A549 treated with CORT108297 at 1 μM for 4 hours (cell line): ENCODE measurements at places on chromosomes 12 and 14. TPM values are rescaled to one million over a fixed set of nuclear protein-coding genes. Genes with fewer than 3 reads are reported as not detected.

The PLEK2 gene
- total RNA-seq, result 20.6 to 29.7 TPM (median 26.1 TPM) in 5 replicates

The GUCY2C gene
- total RNA-seq, result 0.02 TPM in 2 of 5 replicates, not detected in the others

The GSG1 gene
- 0.29 to 0.57 TPM (median 0.34 TPM) in 5 replicates for total RNA-seq

The GNB3 gene
- total RNA-seq, result 0.72 to 3.3 TPM (median 2.2 TPM) in 5 replicates

The SMCO3 gene
- 0.04 TPM in 1 of 5 replicates, not detected in the others for total RNA-seq

The GAS2L3 gene
- 5.7 to 9.2 TPM (median 8.5 TPM) in 5 replicates for total RNA-seq

The TPPP2 gene
- total RNA-seq, result not detected in 5 replicates

The TNS2 gene
- 20.4 to 34.4 TPM (median 32.3 TPM) in 5 replicates for total RNA-seq

The TXNDC16 gene
- 0.80 to 1.2 TPM (median 1.2 TPM) in 5 replicates for total RNA-seq

The PPP4R4 gene
- 0.17 to 0.40 TPM (median 0.29 TPM) in 5 replicates for total RNA-seq

The PROX2 gene
- not detected in 5 replicates for total RNA-seq

The WNT5B gene
- 1.1 to 2.5 TPM (median 2.2 TPM) in 5 replicates for total RNA-seq

The SYCP3 gene
- 0.13 TPM in 1 of 5 replicates, not detected in the others for total RNA-seq

The GPR162 gene
- total RNA-seq, result 0.27 to 0.57 TPM (median 0.42 TPM) in 5 replicates

The C1R gene
- 24.9 to 42.1 TPM (median 27.9 TPM) in 5 replicates for total RNA-seq

The ANKRD33 gene
- total RNA-seq, result 0.08 to 0.12 TPM in 2 of 5 replicates, not detected in the others

The GPR132 gene
- total RNA-seq, result 0.37 to 0.81 TPM (median 0.68 TPM) in 5 replicates

The ORAI1 gene
- 23.6 to 44.2 TPM (median 42.9 TPM) in 5 replicates for total RNA-seq

The RNASE4 gene
- 5.5 to 8.9 TPM (median 8.1 TPM) in 5 replicates for total RNA-seq

The KERA gene
- total RNA-seq, result not detected in 5 replicates

The CLEC4C gene
- not detected in 5 replicates for total RNA-seq

The SLC39A5 gene
- 0.09 TPM in 2 of 5 replicates, not detected in the others for total RNA-seq

The TGM1 gene
- 0.65 to 1.3 TPM (median 1.1 TPM) in 5 replicates for total RNA-seq

The ARMH4 gene
- 0.55 to 0.84 TPM (median 0.69 TPM) in 5 replicates for total RNA-seq

The ALDH1L2 gene
- 2.3 to 3.6 TPM (median 3.2 TPM) in 5 replicates for total RNA-seq

The ARHGAP9 gene
- total RNA-seq, result 0.26 to 0.73 TPM (median 0.36 TPM) in 5 replicates
